Stimulated activated naive CD8-positive, alpha-beta T cell treated with anti-CD3 and anti-CD28 coated beads, Interleukin-15, Interleukin-2, amounts not matched to agents 100 U/mL and 50 U/mL, for 24 hours (primary cell): ENCODE measurements at places on chromosomes 12 and 14.

- DNase-seq, result no peak
Measured at GRCh38 chr12:119151445-119152026, 27.2 kb upstream of the HSPB8 start.

DNA sequence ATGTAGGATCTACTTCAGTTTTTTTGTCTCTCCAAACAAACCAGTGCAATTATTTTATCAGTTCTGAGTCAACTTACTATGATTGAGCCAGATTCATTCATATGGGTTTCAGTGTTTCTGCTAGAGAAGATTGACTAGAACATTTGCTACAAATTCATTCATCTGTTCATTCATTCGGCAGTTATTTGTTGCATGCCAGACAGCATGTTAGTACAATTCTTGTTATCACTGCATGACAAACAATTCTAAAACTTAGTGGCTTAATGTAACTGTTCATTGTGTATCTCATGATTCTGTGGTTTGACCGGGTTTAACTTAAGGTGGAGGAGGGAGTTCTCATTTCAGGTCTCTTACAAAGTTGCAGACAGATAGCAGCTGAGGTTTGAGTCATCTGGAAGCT lies 52.3 kb downstream of the POLR3B start:
- no peak for DNase-seq

DNA sequence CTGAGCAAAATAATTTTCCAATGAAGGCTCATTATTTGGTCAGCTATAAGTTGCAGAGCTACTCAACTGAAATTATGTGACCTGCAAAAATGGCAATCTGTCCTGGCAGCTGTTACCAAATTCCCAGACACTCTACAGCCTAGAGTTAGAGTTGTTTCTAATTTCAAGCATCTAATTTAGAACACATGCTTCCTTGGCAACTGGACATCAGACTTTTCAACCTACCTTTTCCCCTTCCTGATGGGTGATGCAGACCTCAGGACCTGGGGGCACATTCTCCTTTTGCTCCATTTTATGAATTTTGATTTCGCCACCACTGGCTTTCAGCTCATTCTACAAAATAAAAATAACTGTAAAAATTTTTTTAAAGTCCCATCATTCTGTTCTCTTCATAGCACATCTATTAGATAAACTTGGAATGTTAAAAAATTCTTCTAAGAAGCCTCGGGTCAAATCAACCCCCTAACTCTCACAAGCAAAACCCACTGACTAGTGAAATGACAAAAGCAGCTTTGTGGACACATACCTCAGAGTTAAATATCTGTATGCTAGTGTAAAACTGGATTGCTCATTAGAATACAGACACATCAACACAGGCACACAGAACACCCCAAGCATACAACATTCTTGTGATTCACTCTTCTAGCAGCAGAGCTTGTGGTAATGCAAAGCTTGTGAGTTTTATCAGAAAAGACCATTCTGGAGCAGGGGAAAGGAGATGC lies 33.5 kb upstream of the CERS5 start:
- no peak for DNase-seq

DNA sequence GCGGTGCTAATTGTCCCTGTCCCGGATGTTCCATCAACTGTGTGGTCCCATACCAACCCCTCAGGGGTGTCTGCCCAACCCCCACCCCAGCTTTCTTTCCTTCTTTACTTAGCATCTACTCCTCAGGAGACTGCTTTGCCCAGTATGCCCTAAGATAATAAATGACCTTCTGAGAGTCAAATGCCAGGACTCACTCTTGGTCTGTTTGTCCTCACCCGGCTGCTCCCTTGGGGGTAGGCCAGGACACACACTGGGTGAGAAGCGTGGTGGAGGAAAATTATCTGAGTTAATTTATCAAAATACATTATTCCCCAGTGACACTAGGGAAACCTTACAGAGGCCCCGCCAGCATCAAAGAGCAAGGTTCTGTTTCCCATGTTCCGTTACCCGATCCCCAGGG lies 457.0 kb downstream of the RGS6 start:
- DNase-seq, result no peak

- DNase-seq, result no peak
Measured at GRCh38 chr12:777550-778047, 25.2 kb downstream of the WNK1 start.

DNA sequence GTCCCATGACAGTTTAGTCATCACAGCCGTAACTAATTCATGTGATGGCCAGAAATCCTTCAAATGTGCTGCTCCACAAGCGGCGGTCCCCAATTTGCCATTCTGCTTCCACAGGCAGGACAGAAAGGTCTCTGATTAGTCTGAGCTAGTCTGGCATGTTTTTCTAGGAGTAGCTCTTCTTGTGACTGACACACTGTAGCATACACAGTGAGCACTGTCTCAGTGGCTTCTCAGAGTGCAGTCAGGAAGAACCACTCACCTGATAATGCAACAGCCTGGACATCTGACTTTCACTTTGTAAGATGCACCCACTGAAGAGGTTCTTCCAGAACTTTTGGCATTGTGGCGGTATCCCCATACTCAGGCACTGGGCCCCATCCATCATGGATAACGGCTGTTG lies 1266.2 kb downstream of the TMEM121 start:
- no peak for DNase-seq

- no peak for DNase-seq
Measured at GRCh38 chr14:85531141-85531586, 1.2 kb downstream of the FLRT2 start.

- DNase-seq, result peak; percentile 70
Measured at GRCh38 chr12:111298582-111299436, 70.1 kb downstream of the PHETA1 start.

- no peak for DNase-seq
Measured at GRCh38 chr12:57898308-57898970, 42.9 kb upstream of the ATP23 start.

GRCh38 chr12:56392331-56392730 lies 29.7 kb upstream of the APOF start:
- no peak for DNase-seq

DNA sequence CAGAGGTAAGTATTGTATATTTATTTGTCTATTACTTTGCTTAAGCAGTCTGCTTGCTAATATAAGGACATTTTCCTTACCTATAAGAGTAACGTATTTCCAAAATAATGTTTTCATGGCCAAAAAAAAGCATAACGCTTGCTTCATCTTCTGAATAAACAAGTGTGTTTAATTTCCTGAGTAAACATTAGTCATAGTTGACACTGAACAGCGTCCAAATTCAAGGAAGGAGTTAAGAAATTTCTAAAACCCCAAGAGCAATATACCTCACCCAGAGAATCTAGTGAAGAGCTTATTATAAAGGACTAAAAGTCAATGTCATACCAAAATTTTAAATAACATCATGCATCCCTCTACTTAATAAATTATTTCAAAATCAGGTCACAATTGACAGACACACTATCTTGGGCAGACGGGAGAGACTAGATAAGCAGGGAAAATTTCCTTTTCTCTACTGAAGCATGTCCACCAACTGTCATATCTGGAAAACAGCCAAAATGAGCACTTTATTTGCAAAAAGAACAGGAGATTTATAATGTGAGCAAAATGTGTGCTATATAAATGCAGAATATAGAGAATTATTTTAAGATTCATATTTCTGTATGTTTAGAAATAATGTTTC lies 25.1 kb downstream of the ANKS1B start:
- no peak for DNase-seq

- no peak for DNase-seq
Measured at GRCh38 chr14:57845802-57846531, 19.9 kb downstream of the SLC35F4 start.

DNA sequence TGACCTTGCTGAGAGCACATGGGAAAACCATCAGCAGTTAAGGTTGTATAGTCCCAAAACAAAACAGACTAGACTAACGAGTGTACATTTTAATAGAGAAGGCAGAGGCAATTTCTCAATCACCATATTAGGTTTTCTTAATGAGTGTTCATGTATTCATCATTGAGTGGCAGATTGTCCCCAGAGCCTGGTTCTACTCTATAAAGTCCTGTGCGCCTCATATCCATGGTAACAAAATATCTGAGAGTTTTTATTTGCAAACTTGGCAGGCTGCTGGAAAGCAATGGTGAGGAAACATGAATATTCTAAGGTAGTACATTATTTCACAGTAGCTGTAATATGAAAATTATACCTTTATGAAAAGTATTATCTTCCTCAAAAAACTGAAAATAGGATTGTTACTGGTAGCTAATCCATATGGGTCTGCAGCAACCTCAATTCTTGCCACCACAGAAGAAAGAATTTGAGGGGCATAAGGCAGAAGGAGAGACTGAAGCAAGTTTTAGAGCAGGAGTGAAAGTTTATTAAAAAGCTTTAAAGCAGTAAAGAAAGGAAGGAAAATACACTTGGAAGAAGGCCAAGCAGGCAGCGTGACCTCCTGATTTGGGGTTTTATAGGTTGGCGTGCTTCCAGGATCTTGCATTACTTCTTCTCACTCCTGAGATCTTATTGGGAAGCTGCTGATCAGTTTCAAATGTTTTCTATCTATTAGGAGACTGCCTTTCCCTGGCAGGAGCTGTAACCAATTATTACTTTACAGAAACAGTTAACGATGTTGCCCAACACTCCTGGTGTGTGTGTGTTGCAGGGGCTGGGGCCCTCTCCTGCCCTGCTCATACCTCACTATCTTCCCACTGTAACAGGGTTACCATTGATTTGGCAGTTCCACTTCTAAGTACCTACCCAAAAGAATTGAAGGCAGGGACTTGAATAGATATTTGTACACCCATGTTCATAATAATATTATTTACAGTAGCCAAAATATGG lies 154.0 kb upstream of the NUDT4 start:
- no peak for DNase-seq

GRCh38 chr14:43198465-43198864 lies 1308.6 kb downstream of the FSCB start:
- no peak for DNase-seq

GRCh38 chr12:57048423-57049118 lies 1.4 kb downstream of the MYO1A start:
- no peak for DNase-seq

DNA sequence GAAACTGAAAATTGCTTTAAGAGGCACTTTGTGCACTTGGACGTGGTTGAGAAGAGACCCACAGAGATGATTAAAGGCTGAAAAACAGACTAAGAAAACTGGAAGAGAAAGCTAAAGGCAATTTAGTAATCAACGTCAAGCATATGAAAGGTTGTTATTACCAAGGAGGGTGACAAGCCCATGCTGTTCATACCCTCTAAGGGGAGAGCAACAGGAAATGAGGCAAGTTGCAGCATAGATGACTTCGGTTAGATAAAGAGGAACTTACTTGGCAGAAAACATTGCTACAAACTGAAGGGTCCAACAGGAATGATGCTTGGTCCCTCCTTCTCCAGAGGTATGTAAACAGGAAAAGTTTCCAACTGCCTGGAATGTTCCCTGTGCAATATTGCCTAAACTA lies 107.8 kb downstream of the DUSP6 start:
- DNase-seq, result peak; percentile 18

GRCh38 chr14:25463480-25463879 lies 413.5 kb upstream of the STXBP6 start:
- DNase-seq, result no peak

DNA sequence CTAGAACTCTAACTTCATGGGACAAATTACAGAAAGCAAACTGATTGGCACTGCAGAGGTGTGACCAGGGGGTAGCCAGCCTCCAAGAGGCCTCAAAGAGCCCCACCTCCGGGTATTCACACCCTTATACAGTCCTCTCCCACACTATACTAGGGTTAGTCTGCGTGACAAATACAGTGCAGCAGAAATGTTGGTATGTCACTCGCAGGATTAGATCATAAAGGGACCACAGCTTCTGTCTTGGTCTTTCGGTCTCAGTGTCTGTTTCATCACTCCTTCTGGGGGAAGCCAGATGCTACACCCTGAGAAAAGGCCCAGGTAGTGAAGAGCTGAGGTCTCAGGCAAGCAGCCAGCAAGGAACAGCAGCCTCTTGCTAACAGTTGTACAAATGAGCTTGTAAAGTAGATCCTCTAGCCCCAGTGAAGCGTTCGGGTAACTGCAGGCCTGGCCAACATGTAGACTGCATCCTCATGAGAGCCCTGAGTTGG lies 68.9 kb upstream of the SAV1 start:
- DNase-seq, result peak; percentile 37

- DNase-seq, result no peak
Measured at GRCh38 chr12:113247123-113248050, 26.1 kb downstream of the TPCN1 start.

DNA sequence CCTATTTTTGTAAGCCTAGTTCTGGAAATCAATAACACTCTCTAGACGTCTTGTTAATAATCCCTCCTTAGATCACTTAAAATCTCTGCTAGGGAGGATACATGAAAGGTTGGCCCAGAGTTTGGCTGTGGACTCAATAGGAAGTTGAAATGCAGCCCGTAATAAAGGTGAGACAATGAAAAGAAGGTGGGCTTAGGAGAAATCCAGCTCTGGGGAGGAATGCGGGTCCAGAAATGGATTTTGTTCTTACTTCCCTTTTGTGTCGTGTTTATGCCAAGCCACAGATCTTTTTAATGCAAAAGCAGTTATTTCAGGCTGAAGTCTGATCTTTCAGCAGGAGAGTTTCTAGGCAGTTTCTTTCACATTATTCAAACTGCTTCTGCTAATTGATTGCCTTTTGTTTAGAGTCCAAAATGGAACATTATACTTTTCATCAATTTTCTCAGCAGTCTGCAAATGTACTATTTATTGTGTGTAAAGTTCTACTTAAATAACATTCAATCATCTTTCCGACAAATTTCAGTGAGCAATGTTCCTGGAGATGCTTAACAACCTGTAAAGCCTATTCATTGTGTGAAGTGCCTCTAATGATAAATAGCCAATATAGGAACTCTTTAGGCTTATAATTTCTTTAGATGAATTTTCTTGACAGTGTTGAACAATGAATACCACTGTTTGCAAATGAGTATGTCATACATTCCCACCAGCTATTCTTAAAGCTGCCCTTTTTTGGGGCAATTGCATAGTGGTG lies 252.9 kb upstream of the KRR1 start:
- no peak for DNase-seq

DNA sequence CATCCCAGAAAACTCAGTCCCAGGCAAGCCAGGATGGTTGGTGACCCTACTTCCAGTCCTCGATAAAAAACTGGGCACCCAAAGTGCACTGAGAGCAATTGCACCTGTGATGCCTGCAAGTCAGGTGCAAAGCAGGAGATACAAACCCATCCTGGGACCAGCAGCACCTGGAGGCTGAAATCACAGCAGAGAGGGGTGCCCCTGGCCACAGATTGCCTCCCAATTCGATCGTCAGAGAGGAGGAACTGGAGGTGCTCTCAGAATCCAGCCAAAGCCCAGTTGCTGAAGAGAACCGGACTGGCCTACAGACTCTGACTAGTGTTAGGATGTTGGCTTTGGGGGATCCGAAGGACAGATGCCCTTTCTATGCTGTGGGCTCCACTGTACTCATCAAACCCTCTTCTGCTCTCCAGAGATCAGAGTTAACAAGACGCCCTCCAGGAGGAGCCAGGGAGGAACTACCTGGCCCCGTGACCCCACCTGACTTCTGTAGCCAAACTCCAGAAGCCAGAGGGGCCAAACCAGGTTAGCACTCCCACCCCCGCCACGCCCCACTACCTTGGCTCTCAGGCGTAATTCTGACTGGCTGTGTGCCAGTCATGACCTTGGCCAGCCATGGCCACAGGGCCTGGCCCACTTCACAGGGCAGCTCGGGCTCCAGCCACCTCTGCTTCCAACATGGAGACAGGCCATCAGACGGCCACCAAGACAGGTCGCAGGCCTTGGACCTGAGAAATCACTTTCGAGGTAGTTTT lies 284.5 kb upstream of the RTL1 start:
- DNase-seq, result no peak
